WTC11 (cell line): ENCODE measurements at places on chromosomes 12 and 14. TPM values are rescaled to one million over a fixed set of nuclear protein-coding genes. Genes with fewer than 3 reads are reported as not detected.

The SSPN gene
- 1.8 to 2.5 TPM (median 1.9 TPM) in 3 replicates for total RNA-seq

The GNPTAB gene
- total RNA-seq, result 22.5 to 25.4 TPM (median 24.4 TPM) in 3 replicates

The STXBP6 gene
- 3.2 to 4.2 TPM (median 3.5 TPM) in 3 replicates for total RNA-seq

The DCN gene
- 2.0 to 7.4 TPM (median 3.4 TPM) in 3 replicates for total RNA-seq

The TMPO gene
- 171 to 177 TPM (median 176 TPM) in 3 replicates for total RNA-seq

The TAS2R10 gene
- not detected in 3 replicates for total RNA-seq

The PELI2 gene
- 15.9 to 23.5 TPM (median 18.6 TPM) in 3 replicates for total RNA-seq

The PSMB5 gene
- 200 to 224 TPM (median 203 TPM) in 3 replicates for total RNA-seq

The KRT83 gene
- total RNA-seq, result not detected in 3 replicates

The KRT3 gene
- not detected in 3 replicates for total RNA-seq

The CDKL1 gene
- 2.0 to 3.6 TPM (median 2.0 TPM) in 3 replicates for total RNA-seq

The GPD1 gene
- 0.39 to 0.77 TPM (median 0.62 TPM) in 3 replicates for total RNA-seq

The KRT6C gene
- total RNA-seq, result not detected in 3 replicates

The ANKS1B gene
- 5.4 to 6.7 TPM (median 5.8 TPM) in 3 replicates for total RNA-seq

The SDR9C7 gene
- total RNA-seq, result not detected in 3 replicates
